ENCODE measurements at places on chromosomes 11 and 22.
A peak's percentile ranks its signal among the peaks of the same experiment; 100 is the strongest.

DNA sequence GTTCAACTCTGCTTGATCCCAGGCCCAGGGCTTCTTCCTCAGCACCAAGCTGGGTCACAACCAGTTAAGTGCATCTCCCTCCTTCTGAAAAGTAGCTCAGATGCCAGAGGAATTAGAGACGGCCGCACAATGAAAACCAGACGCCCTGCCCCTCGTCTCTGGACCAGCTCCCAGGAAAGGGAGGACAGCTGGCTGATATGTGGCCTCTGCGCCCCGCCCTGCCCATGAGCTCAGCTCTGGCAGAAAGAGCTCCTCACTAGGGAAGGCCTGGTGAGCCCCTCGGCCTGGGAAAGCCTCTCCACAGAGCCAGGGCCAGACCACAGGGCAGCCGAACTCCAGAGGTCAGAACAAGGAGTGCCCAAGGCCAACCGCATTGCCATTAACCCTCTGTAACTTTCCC is 18.1 kb upstream of the SCGB1A1 start:
- peak; percentile 36 for DNase-seq

- no peak for DNase-seq
Observed at GRCh38 chr11:78406568-78407196, 10.9 kb downstream of the GAB2 start.

- DNase-seq, result no peak
Observed at GRCh38 chr11:20351136-20351535, 12.4 kb upstream of the HTATIP2 start.

GRCh38 chr11:1623716-1624115 is 1.8 kb upstream of the KRTAP5-4 start:
- DNase-seq, result no peak

- no peak for DNase-seq
Observed at GRCh38 chr11:36328966-36329673, 33.0 kb downstream of the PRR5L start.

DNA sequence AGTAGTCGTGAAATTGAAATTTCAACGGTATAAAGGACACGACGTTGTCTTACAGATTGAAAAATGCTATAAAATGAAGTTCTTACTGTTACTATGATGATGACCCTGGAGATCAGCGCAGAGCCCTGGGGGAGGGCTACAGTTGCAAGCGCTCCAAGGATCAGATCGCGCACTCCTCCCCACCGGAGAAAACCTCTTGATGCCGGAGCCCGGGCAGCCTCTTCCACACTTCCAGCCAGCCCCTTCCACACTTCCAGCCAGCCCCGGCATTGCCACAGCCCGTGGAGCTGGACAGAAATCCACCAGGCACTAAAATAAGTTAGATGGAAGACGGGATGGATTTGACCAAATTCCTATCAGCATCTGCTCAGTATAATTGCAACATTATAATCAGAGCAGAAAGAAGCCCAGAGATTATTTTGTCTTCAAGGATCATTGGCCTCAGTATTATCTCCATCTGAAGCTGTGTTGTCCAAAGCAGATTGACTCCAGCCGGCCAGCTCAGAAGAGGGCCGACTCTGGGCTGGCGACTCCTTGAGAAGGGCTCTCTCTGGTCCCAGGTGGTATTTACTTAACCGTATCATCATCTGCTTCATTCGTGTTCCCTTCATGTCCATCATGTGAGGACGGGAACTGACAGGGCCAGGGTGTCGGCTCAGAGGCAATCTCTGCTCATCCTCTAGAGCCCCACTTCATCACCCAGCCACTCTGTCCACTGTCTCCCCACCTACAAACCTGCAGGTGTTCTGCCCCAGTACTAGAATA is 777 bp upstream of the MICAL3 start:
- DNase-seq, result no peak

GRCh38 chr11:35047179-35047578 is 91.8 kb upstream of the CD44 start:
- DNase-seq, result no peak

GRCh38 chr22:46678785-46679700 is 58.9 kb downstream of the GRAMD4 start:
- DNase-seq, result no peak

GRCh38 chr11:44389963-44390605 is 80.1 kb upstream of the ALX4 start:
- DNase-seq, result no peak

- DNase-seq, result no peak
Observed at GRCh38 chr22:20966883-20967696, at the start of gene AIFM3. Gene AIFM3, plus strand, starts transcription at chr22:20967255. Its CDS starts 690 bp downstream, at chr22:20967945.

DNA sequence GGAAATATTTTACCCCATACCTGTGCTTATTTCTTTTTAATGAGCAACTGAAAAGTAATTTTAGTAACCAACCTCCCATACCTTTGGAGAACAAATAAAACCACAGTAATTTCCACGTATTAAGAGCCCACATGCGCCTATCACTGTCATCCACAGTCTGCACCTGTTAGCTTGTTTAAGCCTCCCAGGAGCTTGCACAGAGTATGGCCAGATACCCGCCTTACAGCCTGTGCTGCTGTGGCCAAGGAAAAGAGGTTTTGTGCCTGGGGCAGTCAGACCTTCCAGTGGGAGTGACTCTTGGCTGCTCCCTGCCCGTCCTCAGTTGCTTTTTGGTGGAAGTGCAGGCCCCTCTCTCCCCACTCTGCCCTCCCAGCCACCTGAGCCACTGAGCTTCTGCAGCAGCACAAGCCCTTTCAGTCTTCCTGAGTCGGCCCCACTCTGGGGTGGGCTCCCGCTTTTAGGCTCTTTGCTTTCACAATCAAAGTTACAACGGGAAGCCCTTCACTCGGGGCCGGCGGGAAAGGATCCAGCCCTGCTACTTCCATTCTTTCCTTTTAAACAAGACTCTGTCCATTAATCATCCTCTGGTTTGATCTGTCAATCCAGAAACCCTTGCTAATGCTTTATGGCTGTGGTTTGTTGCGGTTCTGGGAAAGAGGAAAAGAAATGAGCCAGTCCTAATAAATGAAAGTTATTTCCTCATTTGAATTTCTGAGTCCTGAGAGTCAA is 308.8 kb downstream of the TBC1D22A start:
- no peak for DNase-seq

- DNase-seq, result no peak
Observed at GRCh38 chr11:61842528-61842820, 14.4 kb downstream of the FADS2 start.

DNA sequence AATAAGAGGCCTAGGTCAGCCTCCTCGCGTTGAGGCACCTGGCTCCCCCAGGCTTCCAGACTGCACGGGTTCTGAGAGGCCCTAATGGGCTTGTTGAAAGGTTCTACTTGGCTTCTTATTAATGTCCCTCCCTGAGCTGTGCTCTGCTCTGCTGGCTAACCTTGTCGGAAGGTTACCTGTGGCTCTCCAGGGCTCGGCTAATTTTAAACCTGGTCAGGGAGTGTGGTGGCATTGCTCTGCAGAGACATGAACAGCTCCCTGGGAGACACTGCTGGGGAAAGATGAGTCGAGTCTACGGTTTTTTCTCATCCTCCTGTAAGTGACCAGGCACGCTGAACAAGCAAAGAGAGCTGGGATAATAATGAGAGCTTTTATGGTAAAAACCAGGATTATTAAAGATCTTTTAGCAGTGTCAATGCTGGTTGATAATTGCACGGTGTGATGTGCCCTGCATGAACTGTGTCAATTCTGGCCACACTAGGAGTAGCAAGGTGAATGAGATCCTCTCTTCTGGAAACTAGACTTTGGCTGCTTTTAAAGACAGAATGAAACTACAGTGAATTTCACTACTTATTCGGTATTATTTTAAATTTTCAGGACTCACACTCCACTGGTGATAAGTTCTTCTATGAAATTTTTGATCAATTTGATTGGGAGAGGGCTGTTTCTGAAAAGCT is 70.7 kb downstream of the TEAD1 start:
- no peak for DNase-seq

DNA sequence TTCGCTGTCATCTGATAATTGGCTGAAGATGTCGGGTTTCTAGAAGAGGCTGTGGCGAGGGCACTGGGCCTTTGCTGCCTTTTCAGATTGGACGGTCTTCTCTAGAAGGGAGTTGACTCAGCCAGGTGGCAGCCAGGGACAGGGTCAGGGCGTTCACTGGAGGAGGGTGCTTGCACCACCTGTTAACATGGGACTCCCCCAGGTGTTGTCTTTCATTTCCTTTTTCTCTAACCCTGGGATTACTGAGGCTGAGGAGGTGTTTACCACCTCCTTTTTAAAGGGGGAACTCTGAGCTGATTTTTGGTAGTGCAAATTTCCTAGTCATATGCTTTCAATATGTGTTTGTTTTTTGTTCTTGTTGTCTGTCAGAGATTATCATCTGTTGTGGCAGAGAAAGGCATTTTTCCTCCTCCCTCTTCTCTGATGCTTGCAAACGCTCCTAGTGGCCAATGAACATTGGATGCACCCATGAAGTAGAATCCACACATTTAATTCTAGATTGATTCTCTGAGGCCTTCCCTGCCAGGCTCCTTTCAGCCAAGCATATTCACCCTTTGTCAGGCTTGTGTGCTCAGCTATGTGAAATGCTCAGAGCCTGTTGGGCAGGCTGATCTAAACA is 54.1 kb downstream of the LDLRAD3 start:
- DNase-seq, result no peak

- no peak for DNase-seq
Observed at GRCh38 chr11:20368438-20368837, 4.9 kb downstream of the HTATIP2 start.

- no peak for DNase-seq
Observed at GRCh38 chr11:110479108-110480101, 49.7 kb downstream of the FDX1 start.

GRCh38 chr11:104476454-104476853 is 312.5 kb upstream of the PDGFD start:
- no peak for DNase-seq

GRCh38 chr22:47994045-47994444 is 1231.6 kb downstream of the TBC1D22A start:
- no peak for DNase-seq

DNA sequence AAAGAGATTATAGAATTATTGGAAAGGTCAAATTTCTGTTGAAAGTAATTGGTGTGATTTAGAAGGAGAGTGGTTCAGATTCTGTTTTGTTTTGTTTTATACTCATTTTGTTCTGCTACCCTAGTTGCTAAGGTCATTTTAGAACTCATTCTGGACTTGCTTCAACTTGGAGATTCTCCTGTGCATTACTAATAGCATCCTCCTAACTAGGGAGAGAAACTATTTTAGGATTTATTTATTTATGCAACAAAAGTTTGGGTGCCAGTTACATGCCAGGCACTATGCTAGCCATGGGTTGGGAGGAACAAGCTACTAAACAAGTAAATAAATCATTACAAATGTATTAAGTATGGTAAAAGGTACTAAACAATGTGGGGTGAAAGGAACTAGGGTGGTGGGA is 84.0 kb downstream of the YAP1 start:
- DNase-seq, result no peak

- DNase-seq, result no peak
Observed at GRCh38 chr22:19767427-19768341, 7.1 kb downstream of the TBX1 start.

DNA sequence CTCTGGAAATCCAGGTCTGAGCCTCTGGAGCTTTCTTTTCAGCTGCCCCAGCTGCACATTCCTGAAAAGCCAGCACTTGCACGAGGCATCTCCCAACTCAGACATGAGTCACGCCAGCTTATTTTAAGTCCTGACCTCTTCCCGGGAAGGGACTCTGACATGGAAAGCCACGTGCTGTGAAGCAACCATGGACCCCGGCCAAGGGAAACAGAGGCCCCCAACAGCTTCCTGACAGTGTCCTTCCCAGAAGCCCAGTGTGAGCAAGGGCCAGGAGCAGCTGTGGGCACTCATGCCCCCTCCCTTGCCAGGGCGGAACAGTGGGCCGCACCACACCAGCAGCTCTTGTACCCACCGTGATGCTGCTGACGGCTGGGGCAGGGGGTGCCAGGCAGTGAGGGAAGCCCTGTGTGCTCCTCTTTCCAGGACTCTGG is 118.8 kb upstream of the CADM1 start:
- peak; percentile 91 for DNase-seq

- DNase-seq, result no peak
Observed at GRCh38 chr11:42552786-42553185, 759.0 kb upstream of the API5 start.

GRCh38 chr11:5246772-5247471 is 2.7 kb downstream of the HBG1 start:
- DNase-seq, result no peak

GRCh38 chr11:57699813-57700212 is 12.2 kb downstream of the MED19 start:
- DNase-seq, result no peak

- DNase-seq, result no peak
Observed at GRCh38 chr11:86275493-86276370, 26.3 kb upstream of the HIKESHI start.

DNA sequence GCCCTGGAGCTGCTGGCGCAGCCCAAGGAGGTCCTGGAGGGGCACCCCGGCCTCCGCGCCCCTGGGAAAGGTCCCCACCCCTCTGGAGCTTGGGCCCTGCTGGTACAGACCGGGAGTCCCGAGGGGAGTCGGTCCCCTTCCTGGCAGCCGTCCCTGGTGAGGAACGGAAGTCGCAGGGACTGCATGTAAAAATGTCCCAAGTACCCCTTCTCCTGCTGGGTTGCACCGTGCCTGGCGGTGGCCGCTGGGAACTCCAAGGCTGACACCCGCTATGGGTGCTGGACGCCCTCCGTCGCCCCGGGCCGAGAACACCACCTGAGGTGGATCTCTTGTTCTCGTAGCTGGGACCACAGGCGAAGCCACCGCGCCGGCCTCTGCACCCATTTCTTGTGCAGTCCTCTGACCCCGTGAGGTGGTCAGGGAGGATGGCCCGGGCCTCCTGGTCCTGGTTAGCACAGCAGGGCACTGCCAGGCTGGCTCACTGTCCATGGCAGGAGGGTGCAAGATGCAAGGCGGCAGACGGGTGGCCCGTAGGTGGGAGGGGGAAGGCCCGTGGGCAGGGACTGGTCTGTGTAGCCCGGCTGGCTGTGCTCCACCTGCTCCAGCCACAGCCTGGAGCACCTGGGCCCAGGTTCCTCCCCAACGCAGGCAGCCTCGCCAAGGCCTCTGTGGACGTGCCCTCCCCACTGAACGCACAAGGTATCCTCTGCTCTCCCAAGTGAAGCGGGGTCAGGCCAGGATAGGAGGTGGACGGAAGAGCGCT is 165.2 kb downstream of the IGLL1 start:
- no peak for DNase-seq

- DNase-seq, result no peak
Observed at GRCh38 chr11:10496296-10496936, 41.4 kb downstream of the AMPD3 start.

- peak; percentile 50 for DNase-seq
Observed at GRCh38 chr22:27088026-27088425, 430.6 kb downstream of the MIAT start.

- no peak for DNase-seq
Observed at GRCh38 chr11:2424811-2425495, 19.4 kb downstream of the TRPM5 start.

DNA sequence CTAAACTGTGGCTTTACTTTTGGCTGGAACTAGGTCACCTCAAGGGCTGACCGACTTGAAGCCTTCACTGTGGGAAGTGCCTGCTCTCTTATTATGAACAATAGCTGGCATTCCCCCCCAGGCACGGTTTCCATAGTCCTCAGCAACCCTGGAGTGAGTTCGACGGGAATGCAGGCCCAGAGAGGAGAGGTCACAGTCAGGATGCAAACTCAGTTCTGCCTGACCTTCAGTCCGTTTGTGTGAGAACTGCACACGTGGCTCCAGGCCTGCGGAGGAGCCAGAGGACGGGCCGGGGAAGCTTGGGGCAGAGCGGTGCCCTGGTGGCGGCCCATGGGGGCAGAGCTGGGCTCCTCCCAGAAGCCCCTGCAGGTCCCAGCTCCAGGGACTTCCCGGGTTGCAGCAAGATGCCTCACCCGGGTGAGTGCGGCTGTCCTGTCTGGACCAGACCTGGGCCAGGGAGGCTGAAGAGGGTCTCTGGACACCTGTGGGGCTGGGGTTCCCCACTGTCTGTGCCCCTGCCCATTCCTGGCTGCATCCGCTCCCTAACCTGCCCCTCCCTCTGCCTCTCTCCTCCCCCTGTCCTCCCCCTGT is 17.2 kb downstream of the SLC25A18 start:
- no peak for DNase-seq

All from AG04449 (cell line).